ENCODE measurements at places on chromosomes 7 and 10. TPM values are rescaled to one million over a fixed set of nuclear protein-coding genes. Genes with fewer than 3 reads are reported as not detected.

Gene ECHDC3
- 67.5 TPM for total RNA-seq

GRCh38 chr7:87223666-87224065, 4.1 kb upstream of the TMEM243 start:
- no peak overlapping the region for H3K4me3 ChIP-seq
- no peaks in the 10 kb centered on the region for H3K36me3 ChIP-seq
- no peak for DNase-seq
- H3K27ac ChIP-seq, result no peak overlapping the region
- H3K27me3 ChIP-seq, result no peaks in the 10 kb centered on the region

DNA sequence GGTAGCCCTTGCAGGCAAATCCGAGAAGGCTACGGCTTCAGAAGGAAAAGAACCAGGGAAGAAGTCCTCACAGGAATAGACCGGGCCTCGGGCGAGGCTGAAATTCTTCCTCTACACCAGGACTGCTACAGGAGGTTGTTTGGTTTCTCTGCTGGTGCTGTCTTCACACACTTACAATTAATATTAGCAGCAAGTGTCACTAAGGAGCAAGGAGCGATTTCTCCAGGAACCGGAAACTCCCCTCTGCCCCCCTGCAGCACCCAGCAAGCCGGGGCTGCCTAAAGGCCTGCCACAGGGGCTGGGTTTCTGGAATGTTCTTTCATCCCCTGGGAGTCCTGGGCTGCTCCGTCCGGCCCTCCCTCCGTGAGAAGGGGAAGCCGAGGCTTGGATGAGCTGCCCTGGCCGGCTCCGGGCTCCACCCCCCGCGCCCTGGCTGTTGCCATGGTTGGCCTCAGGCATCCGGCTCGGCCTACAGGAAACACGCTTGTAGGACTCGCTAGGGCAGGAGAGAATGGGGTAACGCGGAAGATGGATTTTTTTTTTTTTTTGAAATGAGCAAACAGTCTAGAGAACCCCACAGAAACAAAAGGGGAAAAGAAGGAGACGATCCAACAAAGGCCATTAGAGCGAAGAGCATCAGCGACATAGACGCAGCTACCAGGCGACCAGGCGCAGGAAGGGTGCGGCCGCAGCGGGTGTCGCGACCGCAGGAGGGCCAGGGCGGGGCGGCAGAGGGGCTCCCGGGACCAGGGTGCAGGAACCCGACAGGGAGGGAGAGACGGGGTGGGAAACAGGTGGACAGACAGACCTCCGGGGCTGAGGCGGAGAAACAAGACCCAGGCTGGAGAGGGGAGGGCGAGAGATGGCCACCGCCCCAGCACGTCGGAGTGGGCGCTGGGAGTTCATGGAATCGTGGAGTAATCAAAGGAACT, 33.0 kb downstream of the EN2 start:
- peaks cover 31% of the 10 kb centered on the region for H3K27me3 ChIP-seq
- H3K36me3 ChIP-seq, result no peaks in the 10 kb centered on the region
- no peak overlapping the region for H3K27ac ChIP-seq
- DNase-seq, result peak; percentile 75
- peaks cover 14% of the 10 kb centered on the region for H3K4me1 ChIP-seq

DNA sequence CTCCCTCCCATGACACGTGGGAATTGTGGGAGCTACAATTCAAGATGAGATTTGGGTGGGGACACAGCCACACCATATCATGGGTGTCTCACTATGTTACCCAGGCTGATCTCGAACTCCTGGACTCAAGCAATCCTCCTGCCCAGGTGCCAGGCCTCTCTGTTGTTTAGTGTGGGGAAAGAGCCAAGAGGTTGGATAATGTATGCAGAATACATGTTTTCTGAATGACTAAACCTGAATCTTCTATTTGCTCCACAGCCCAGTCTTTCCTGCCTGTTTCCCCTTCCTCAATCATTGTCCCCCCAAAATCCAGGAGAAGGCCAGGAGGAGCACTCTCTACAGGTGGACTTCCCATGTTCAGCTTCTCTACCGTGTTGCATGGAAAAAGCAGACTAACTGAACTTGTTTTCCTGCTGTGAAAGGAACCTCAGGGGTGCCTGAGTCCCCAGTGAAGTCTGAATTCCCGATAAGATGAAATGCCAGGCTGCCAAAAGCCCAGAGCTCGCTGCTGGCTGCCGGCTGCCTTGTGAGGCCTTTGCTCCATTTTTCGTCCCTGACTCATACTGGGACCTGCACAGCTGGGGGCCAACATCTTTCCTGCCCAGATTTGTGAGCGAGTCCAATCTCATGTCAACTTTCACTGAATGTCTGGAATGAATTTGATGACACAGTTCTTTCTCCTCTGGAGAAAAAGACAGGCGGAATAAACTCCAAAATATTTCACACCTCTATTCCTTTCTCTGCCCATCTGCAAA, 588.0 kb downstream of the CALN1 start:
- no peaks in the 10 kb centered on the region for H3K4me1 ChIP-seq
- H3K4me3 ChIP-seq, result no peak overlapping the region
- no peak for DNase-seq

Gene MBL2
- not detected for total RNA-seq

GRCh38 chr7:24110056-24110455, 173.9 kb upstream of the NPY start:
- H3K4me1 ChIP-seq, result no peaks in the 10 kb centered on the region
- no peak overlapping the region for H3K4me3 ChIP-seq
- no peak for DNase-seq
- no peak overlapping the region for H3K27ac ChIP-seq

- no peak overlapping the region for H3K4me3 ChIP-seq
- H3K36me3 ChIP-seq, result no peaks in the 10 kb centered on the region
- no peak overlapping the region for H3K27ac ChIP-seq
- H3K27me3 ChIP-seq, result no peaks in the 10 kb centered on the region
- no peaks in the 10 kb centered on the region for H3K4me1 ChIP-seq
Measured at GRCh38 chr10:11884706-11885423, 61.7 kb downstream of the PROSER2 start.

GRCh38 chr7:96657347-96658021, 52.2 kb downstream of the SEM1 start:
- no peaks in the 10 kb centered on the region for H3K36me3 ChIP-seq
- no peaks in the 10 kb centered on the region for H3K4me1 ChIP-seq
- no peak for DNase-seq
- no peak overlapping the region for H3K27ac ChIP-seq
- no peak overlapping the region for H3K4me3 ChIP-seq

- no peak overlapping the region for H3K4me3 ChIP-seq
- no peak overlapping the region for H3K27ac ChIP-seq
- no peaks in the 10 kb centered on the region for H3K27me3 ChIP-seq
- no peaks in the 10 kb centered on the region for H3K4me1 ChIP-seq
- no peaks in the 10 kb centered on the region for H3K36me3 ChIP-seq
Measured at GRCh38 chr7:155353256-155353897, 55.7 kb downstream of the INSIG1 start.

Gene USP6NL
- total RNA-seq, result 6.4 TPM

Gene KLF14
- total RNA-seq, result not detected

DNA sequence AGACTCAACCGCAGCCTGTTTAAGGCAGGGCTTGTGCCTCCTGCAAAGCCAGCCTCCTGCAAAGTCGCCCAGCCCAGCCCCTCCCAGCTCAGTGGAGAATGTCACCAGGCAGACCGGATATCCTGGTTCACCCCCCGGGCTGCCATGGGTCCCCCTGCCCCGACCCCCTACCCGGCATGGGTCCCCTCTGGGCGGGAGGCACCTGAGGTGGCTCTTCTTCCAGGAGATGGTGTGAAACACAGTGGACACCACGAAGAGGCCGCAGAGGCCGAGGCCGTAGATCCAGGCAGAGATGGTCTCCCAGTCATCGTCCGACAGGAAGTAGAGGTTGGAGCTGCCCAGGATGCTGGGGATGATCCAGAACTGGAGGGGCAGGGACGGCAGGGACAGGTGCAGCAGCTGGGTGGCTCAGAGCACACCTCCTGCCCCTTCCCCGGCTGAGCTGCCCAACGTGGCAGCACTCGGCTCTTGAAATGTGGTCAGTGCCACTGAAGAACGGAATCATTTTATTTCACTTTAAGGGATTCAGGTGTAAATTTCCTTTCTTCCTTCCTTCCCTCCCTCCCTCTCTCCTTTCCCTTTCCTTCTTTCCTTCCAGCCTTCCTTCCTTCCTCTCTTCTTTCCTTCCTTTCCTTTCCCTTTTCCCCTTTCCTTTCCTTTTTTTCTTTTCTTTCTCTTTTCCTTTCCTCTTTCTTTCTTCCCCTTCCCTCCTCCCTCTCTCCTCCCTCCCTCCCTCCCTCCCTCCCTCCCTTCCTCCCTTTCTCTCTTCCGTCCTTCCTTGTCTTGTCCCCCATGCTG, 36.7 kb upstream of the RADIL start:
- H3K36me3 ChIP-seq, result no peaks in the 10 kb centered on the region
- H3K4me3 ChIP-seq, result no peak overlapping the region
- no peak for DNase-seq
- H3K27ac ChIP-seq, result no peak overlapping the region
- peaks cover 19% of the 10 kb centered on the region for H3K27me3 ChIP-seq

Gene NUTM2D
- total RNA-seq, result 1.7 TPM

DNA sequence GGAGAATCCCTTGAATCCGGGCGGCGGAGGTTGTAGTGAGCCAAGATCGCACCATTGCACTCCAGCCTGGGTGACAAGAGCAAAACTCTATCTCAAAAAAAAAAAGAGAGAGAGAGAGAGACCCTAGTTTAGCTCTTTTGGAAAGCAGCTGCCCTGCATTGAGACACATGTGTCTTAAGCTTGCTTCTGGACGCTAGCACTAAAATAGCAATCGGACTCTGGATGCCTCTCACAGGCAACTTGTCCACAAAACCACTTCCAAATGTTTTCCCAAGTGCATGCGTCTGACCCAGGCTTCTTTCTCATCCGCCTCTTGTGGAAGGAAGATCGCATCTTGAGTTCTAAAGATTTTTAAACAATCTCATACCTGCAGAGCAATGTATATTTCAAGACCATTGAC, 182.7 kb downstream of the CUX1 start:
- H3K27me3 ChIP-seq, result no peaks in the 10 kb centered on the region
- DNase-seq, result no peak
- no peak overlapping the region for H3K4me3 ChIP-seq
- no peak overlapping the region for H3K27ac ChIP-seq
- peaks cover 5% of the 10 kb centered on the region for H3K4me1 ChIP-seq

Gene AKR1C8
- total RNA-seq, result not detected

Gene SERPINE1
- 0.58 TPM for total RNA-seq

Gene TSPAN15
- 97.4 TPM for total RNA-seq

GRCh38 chr7:105822806-105823205, 53.6 kb downstream of the ATXN7L1 start:
- no peak overlapping the region for H3K4me3 ChIP-seq
- no peaks in the 10 kb centered on the region for H3K27me3 ChIP-seq
- H3K4me1 ChIP-seq, result peaks cover 9% of the 10 kb centered on the region
- H3K27ac ChIP-seq, result no peak overlapping the region
- DNase-seq, result no peak
- no peaks in the 10 kb centered on the region for H3K36me3 ChIP-seq

GRCh38 chr7:32879460-32879859, 12.1 kb downstream of the KBTBD2 start:
- H3K27me3 ChIP-seq, result no peaks in the 10 kb centered on the region
- H3K27ac ChIP-seq, result no peak overlapping the region

Gene CFAP70
- 1.3 TPM for total RNA-seq

- no peak for DNase-seq
- H3K36me3 ChIP-seq, result no peaks in the 10 kb centered on the region
- no peaks in the 10 kb centered on the region for H3K4me1 ChIP-seq
- H3K4me3 ChIP-seq, result no peak overlapping the region
- H3K27me3 ChIP-seq, result no peaks in the 10 kb centered on the region
Measured at GRCh38 chr7:82294382-82294784, 149.2 kb downstream of the CACNA2D1 start.

Gene PON1
- not detected for total RNA-seq

Gene GIMAP4
- 27.7 TPM for total RNA-seq

DNA sequence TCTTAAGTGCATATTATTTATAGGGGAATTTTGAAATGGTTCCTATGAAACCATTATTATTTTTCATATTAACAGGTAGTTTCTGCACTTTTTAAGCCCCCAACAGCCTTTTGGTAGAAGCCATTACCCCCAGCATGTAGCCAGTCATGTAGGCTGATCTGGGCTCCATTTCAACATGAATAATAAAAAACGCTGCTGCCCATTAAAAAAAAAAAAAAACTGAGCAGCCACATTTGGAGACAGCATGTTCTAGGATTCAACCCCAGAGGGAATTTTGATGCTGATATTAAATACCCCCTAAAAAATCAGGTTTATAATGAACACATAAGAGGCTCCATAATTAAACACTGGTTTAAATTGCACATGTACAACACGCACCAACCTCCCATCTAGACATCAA, 181.3 kb downstream of the RTKN2 start:
- no peak overlapping the region for H3K4me3 ChIP-seq
- H3K27me3 ChIP-seq, result no peaks in the 10 kb centered on the region
- no peak overlapping the region for H3K27ac ChIP-seq
- H3K4me1 ChIP-seq, result peaks cover 15% of the 10 kb centered on the region
- no peak for DNase-seq

Gene TIMM23B
- total RNA-seq, result 40.6 TPM

DNA sequence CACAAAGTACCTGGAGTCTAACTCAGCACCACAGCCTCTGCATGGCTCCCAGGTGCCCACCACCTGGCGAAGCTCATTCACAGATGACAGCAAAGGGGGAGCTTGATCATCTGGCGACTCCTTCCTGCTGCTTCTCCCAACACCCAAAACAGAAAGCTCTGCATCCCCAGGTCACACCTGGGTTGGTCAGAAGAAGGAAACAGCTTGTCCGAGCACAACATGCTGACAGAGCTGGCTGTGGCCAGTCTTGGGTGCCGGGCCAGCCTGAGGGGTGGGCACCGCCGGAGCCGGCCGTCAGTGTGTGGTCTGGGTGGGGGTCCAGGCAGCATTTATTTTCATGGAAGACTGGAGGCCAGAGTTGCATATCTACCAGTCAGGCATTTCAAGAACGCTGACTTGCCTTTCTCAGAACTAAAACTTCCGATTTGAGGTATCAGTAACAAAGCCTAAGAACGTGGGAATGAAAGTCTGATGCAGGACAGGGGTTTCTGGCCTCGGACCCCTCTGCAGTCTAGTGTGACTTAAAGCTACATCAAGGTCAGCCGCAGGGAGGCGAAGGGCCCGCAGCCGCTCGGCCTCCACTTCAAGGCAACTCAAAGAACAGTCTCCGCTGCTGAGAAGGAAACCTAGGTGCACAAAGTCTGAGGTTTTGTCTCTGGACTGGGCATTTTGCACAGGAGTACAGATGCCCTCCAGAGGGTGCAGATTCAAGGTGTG, 109.6 kb downstream of the CYTH3 start:
- H3K27me3 ChIP-seq, result no peaks in the 10 kb centered on the region
- H3K4me3 ChIP-seq, result no peak overlapping the region
- no peaks in the 10 kb centered on the region for H3K4me1 ChIP-seq
- H3K36me3 ChIP-seq, result peaks cover 26% of the 10 kb centered on the region
- H3K27ac ChIP-seq, result peak overlapping the region; percentile 69

GRCh38 chr7:82230811-82231581, 212.6 kb downstream of the CACNA2D1 start:
- H3K27ac ChIP-seq, result no peak overlapping the region
- no peaks in the 10 kb centered on the region for H3K27me3 ChIP-seq
- H3K4me3 ChIP-seq, result no peak overlapping the region
- no peaks in the 10 kb centered on the region for H3K36me3 ChIP-seq

DNA sequence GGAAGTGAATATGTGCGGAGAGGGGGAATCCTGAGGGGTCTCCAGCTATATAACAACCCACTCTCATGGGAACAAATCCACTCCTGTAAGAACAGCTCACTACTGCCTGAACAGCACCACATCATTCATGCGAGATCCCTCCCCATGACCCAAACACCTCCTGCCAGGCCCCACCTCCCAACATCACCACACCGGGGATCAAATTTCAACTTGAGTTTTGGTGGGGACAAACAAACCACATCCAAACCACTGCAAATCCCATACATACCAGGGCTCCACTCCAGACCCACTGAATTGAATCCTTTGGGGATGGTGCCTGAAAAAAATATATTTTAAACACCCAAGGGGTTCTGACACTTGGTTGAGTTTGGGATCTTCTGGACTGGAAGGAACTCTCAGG, 181.5 kb upstream of the PLXNA4 start:
- no peaks in the 10 kb centered on the region for H3K36me3 ChIP-seq
- H3K27me3 ChIP-seq, result no peaks in the 10 kb centered on the region
- no peak for DNase-seq
- H3K4me1 ChIP-seq, result no peaks in the 10 kb centered on the region

Gene TET1
- 3.8 TPM for total RNA-seq

Measured in stomach (tissue), 19 donors.